ENCODE measurements at places on chromosomes 3 and 15.

- peak; percentile 78 for DNase-seq
Measured at GRCh38 chr15:31254431-31255175, 72.0 kb upstream of the KLF13 start.

DNA sequence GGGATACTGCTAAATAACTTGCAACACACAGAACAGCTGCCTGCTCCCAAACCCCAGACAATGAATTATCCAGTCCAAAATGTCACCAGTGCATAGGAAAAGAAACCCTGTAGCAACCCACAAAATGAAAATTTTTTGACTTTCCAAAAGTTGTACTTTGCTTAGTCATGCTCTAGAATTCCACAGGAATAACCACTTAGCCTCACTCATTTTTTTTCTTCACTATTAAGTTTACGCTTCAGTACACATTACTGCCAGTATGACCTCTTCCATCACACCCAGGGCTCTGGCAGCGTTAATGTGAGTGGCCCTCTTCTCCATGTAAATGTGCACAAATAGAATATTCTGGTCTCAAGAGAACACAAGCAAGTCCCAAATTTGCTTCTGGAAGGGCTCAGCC, 259.8 kb downstream of the MAGI1 start:
- DNase-seq: peak; percentile 9

DNA sequence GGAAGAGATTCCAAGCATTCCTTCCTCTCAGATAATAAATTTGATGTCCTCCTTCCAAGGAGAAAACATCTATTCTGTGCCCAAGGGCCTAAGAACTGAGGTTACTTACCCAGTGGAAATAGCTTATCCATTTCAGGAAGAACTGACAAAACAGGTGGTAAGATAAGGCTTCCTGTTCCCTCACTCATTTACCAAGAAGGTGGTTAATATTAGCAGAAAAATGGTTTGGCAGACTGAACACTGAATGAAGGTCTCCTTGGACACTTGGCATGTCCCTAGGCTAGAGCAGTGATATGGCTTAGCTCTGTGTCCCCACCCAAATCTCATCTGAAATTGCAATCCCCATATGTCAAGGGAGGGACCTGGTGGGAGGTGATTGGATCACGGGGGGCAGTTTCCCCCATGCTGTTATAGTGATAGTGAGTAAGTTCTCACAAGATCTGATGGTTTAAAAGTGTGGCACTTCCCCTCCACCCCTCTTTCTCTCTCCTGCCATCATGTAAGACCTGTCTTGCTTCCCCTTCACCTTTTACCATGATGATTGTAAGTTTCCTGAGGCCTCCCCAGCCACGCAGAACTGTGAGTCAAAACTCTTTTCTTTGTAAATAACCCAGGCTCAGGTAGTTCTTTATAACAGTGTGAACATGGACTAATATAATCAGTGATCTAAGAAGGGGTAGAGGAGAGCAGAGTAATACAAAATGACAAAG, 127.4 kb downstream of the ST8SIA2 start:
- DNase-seq: no peak

DNA sequence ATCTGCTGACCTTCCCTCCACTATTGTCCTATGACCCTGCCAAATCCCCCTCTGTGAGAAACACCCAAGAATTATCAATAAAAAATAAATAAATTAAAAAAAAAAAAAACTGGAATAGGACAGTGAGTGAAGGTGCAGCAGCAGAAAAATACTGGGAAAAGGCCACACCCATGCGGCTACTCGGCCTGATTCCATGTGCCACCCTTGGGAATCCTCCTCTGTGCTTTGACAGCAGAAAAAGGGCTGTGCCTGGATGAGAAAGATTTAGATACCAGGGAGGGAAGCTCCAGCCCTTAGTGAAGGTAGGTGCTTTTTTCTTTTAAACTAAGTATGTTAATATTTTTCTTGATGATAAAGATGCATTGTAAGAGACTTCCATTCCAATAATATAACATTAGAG, 107.8 kb downstream of the CTNNB1 start:
- DNase-seq: no peak

- DNase-seq: peak; percentile 6
Measured at GRCh38 chr3:70984776-70985482, 598.6 kb downstream of the FOXP1 start.

- DNase-seq: peak; percentile 96
Measured at GRCh38 chr15:73950831-73951561, 24.7 kb downstream of the LOXL1 start.

GRCh38 chr3:9837701-9838582, 5.9 kb downstream of the RPUSD3 start:
- no peak for DNase-seq

- DNase-seq: no peak
Measured at GRCh38 chr3:66476852-66477381, 23.9 kb downstream of the LRIG1 start.

DNA sequence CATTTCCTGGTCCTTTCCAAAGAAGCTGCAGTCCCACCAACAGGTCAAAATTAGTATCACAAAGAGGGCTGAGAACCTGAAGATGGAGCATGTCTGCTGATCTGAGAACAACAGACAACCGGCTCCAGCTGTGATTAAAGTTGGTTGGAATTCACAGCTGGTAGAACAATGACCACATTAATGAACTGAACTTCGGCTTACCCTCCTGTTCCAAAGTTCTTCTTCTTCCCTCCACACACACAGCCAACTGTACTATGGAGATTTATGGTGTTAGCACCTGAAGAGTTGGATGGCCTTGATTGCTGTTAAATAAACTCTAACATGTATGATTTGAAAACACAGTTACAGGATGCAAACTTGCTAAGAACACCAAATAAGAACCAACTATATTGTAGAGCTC, 27.4 kb upstream of the ROPN1 start:
- no peak for DNase-seq

DNA sequence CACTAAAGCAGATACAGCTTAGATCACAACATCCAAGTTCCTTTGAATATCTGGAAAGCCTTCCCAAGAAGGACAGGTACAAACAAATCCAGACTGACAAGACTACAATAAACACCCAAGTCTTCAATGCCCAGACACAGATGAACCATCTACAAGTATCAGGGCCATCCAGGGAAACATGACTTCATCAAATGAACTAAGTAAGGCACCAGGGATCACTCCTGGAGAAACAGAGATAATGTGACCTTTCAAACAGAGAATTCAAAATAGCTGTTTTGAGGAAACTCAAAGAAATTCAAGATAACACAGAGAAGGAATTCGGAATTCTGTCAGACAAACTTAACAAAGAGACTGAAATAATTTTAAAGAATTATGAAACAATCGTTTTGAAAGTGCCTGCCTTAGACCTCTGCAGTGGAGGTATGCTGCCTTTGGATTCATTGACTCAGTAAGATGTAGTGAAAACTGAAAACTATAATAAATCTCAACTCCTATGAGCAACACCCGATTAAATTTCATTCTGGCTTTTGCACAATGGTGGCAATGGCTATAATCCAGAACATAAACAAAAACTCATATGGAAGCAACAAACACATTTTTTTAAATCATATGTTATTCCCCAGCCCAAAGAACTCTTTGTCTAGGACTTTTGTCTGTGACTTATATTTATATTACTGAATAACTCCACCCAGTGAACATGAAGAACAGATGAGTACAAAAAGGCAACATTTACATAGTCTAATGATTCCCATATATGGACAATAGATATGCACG, 12.6 kb upstream of the COL8A1 start:
- peak; percentile 45 for DNase-seq

- no peak for DNase-seq
Measured at GRCh38 chr3:53192608-53193007, 31.6 kb downstream of the PRKCD start.

- no peak for DNase-seq
Measured at GRCh38 chr3:179081885-179082284, 10.3 kb upstream of the ZMAT3 start.

DNA sequence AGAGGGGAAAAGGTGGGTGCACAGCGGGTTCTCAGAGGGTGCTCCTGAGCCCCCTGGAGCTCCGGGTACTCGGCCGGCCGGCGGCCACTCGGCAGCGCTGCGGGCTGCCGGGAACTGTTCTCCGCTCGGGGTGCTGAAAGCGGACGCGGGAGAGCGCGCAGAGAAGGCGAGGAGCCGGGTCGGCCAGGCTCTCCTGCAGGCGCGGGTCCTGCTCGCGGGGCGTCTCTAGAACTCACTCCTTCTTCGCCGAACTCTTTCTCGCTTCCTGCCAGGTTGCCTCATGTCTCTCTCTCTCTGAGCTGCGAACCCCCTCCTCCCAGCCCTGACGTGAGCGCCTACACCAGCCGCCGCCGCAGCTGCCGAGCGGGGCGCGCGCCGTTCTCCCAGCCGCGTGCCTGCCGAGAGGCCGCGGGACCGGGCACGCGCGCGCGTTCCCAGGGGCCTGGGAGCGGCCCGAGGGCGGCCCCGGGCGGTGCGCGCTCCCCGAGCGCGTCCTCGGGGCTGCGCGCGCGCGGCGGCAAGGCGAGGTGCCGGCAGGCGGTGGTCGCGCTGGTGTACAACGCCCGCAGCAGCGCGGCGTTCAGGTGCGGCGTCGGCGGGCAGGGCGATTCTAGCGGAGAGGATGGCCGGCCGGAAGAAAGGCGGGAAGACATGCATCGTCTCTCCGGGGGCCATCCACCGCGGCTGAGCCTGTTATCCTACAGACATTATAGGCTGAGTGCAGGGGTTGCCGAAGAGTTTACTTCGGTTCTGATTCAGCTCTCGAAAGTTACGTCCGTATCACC, at the start of gene PEX5L:
Gene PEX5L, minus strand, starts transcription at position 267 of the 785 bp plus-strand sequence. CDS start 338 bp downstream, outside the sequence.
- peak; percentile 38 for DNase-seq

DNA sequence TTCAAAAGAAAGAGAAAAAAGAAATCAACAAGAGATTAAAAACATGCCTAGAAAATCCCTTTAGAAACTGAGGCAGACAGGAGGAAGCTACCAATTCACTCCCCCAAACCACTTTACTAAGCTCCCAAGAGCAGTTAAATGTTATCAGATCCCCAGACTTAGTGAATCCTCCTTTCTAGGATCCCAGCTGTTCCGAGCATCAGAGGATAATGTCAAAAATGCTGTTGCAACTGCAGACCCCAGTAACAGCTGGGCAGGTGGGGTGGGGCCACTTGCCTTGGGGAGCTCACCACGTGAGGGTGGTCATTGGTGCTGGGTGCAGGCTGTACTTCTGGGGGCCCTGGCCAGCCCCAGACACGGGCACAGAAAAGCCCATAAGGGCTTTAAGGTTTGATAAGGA, 9.1 kb downstream of the POMGNT2 start:
- no peak for DNase-seq

GRCh38 chr3:168885028-168885427, 778.5 kb downstream of the MECOM start:
- DNase-seq: peak; percentile 50

GRCh38 chr3:156038869-156039268, 81.5 kb upstream of the KCNAB1 start:
- DNase-seq: no peak

DNA sequence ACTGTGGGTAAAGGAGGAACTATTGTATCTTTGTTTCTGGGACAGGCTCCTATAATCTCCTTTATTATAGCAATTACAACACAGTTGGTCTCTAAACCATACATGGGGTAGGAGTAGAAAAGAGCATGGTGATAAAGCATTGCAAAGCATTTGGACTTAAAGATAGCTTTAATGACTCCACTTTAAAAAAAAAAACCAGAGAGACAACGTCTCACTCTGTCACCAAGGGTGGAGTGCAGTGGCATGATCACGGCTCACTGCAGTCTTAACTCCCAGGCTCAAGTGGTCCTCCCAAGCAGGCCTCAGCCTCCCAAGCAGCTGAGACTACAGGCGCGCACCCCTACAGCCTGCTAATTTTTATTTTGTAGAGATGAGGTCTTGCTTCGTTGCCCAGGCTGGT, 68.2 kb downstream of the DENND4A start:
- DNase-seq: no peak

- no peak for DNase-seq
Measured at GRCh38 chr3:143190101-143190500, 70.5 kb downstream of the CHST2 start.

DNA sequence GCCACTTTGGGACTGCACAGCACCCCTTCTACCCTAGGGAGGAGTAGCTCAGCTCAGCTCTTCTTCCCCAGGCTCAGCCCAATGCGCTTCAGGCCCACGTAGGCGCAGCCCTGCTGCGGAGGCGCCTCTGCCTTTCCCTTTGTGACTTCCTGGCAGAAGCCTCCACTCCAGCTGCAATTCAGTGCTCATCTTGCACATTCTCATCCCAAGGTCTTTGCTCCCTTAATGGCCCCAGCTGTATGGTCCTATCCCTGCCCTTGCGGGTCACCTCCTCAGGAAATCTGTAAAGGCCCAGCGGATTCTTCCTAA, 109.0 kb downstream of the VGLL4 start:
- DNase-seq: no peak

DNA sequence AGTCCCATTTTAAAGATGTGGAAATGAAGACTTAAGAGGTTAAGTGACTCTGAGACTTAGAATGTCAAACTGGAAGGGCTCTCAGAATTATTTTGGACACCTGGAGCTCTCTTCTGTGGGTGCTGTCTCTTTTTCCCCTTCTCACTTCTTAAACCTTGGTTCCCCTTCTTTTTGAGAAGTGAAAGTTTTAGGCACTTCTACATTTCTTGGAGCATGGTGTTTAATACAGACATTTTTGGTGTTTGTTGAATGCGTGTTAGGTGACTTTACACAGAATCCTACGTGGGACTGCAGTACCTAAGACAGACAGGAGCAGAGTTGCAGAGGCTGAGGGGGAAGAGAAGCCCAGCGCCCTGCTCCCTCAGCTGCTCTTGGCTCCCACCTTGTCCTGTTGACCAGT, 133.3 kb downstream of the MDFIC2 start:
- no peak for DNase-seq

- DNase-seq: no peak
Measured at GRCh38 chr15:27487846-27488245, 516.9 kb downstream of the GABRG3 start.

GRCh38 chr3:9311228-9311627, 51.6 kb upstream of the THUMPD3 start:
- no peak for DNase-seq

DNA sequence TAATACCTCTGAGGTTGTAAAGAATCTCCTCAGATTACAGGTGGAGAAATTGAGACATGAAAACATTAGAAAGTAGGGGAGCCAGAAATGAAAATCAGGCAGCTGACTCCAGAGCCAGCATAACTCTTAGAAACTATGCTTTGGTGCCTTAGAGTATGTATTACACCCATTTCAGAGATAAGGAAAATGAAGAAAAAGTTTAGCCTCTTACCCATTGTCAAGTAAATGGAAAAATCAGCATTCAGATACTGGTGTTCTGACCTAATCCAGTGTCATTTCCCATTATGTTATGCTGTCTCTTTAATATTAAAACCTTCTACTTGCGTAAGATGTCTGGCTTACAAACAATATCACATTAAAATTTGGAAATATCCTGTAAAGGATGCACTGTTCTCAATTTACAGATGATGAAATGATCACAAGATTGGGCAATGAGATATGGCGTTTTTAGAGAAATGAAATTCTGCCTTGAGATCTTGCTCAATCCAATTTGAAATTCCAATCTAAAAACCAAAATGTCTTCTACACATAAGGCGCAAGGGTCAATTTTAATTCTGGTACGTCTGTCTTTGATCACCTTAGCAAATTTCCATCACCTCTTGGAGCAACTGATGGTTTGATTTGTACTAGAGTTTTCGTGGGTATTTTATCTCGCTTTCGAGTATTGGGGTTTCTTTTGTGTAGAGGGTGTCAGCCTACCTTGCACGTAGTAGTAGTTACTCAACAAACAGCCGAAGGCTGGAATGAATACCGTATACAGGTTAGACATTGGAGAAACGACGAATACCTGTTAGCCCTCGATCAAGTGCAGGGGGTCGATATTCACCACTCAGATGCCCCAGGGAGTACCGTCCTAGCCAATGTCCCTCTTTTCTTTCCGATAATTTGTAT, 902 bp upstream of the ZCWPW2 start:
- peak; percentile 44 for DNase-seq

GRCh38 chr15:88894348-88894818, 961 bp downstream of the HAPLN3 start:
- DNase-seq: no peak

Measured in EL (cell line).